ENCODE measurements at places on chromosomes 1 and 21.

GRCh38 chr1:159302095-159302494 is at the start of gene FCER1A:
Gene FCER1A, plus strand, starts transcription at chr1:159302336. Its CDS starts 29 bp downstream, at chr1:159302365.
- DNase-seq, result no peak

- DNase-seq, result no peak
Observed at GRCh38 chr1:239368436-239369109, 17.8 kb upstream of the CHRM3 start.

GRCh38 chr1:59288046-59288445 is 8.8 kb upstream of the FGGY start:
- no peak for DNase-seq

- DNase-seq, result no peak
Observed at GRCh38 chr1:3031401-3032221, 10.3 kb downstream of the ACTRT2 start.

- peak; percentile 24 for DNase-seq
Observed at GRCh38 chr1:9101510-9102146, 27.3 kb downstream of the GPR157 start.

DNA sequence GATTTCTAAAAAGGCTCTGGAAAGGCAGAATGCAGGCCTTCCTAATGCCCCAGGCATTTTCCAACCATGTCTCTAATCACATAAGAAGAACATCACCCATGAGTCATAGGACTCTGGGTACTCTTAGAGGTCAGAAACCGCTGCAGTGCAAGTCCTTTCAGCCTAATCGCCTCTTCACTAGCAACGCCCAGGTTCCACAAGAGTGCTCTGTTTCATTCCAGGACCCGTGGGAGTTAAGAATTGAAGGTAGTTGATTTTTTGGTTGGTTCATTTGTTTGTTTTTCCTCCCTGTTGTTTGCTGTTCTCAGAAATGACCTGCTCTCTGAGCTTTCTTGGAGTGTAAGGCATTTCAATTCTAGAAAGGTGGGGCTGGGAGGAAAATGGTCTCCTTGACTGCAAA is 123.2 kb downstream of the NR5A2 start:
- DNase-seq, result peak; percentile 16

DNA sequence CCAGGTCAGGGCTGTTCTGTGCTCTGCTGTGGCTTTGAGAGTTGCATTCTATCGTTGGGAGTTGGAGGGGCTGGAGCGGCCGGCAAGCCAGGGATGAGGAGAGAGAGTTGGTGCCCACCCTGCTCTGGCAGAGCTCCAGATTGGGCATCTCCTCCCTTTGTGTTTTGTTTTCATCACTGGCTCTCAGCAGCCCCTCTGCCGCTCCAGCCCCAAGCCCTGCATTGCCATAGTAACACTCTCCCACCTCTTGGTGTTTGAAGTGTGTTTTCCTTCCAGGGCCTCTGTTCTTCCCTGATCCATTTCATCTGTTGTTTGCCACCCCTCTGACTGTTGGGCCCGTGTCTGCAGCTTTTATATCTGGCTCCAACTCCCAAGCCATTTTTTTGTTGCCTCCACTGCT is 152.7 kb downstream of the URB2 start:
- DNase-seq, result no peak

DNA sequence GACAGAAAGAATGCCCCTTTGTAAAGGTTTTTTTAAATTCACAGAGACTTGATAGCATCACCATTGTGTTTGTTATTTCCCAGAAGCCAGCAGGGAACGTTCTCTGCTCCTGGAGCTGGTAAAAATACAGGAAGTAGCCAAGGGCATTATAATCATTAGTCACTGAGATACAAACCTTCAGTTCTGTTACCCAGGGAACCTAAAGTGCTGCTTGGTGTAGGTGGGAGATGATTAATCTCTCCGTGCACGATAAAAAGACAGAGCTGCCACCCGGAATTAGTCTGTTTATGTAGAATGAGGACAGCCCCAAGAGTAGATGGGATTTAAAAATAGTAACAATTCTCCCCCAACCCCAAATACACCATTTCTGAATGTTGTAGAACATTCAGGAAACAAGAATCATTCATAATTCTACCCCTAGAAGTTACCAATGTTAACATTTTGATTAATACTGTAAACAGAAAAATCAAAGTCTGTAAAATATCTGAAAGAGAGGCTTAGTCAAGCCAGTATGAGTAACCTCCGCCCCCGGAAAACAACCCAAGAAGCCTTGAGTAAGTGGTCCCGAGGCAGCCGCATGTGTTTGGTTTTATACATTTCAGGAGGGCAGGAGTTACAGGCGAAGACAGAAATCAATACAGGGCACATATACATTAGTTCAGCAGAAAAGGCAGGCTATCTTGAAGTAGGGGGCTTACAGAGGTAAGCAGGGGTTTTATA is 45.3 kb upstream of the CTBS start:
- DNase-seq, result peak; percentile 71

GRCh38 chr1:48793863-48794262 is 17.2 kb upstream of the BEND5 start:
- peak; percentile 14 for DNase-seq

- no peak for DNase-seq
Observed at GRCh38 chr1:4509206-4509605, 145.2 kb upstream of the AJAP1 start.

Data from stimulated activated naive CD8-positive, alpha-beta T cell treated with anti-CD3 and anti-CD28 coated beads, Interleukin-15, Interleukin-2, amounts not matched to agents 100 U/mL and 50 U/mL, for 24 hours (primary cell).